Activated CD4-positive, alpha-beta memory T cell treated with anti-CD3 and anti-CD28 coated beads for 36 hours (primary cell): ENCODE measurements at places on chromosomes 3 and 15. TPM values are rescaled to one million over a fixed set of nuclear protein-coding genes. Genes with fewer than 3 reads are reported as not detected.

DNA sequence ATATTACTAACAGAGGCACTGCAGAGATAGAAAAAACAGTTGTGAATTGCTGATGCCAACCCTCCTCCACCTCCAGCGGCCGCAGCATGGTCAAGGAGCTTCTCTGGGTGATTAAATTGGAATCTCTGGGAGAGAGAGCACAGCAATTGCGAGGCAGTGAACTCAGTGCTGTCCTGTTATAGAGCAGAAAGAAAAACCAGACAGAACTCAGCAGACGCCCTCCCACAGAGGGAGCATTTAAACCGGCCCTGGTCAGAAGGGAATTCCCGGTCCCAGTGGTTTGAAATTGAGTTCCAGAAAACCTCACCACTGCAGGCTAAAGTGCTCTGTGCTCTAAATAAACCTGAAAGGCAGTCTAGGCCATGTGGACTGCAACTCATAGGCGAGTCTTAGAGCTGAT is 175.4 kb downstream of the SQOR start:
- no peak overlapping the region for H3K27ac ChIP-seq
- H3K36me3 ChIP-seq = no peaks in the 10 kb centered on the region
- DNase-seq = no peak
- no peaks in the 10 kb centered on the region for H3K4me1 ChIP-seq

UROC1 gene
- total RNA-seq = not detected

DNA sequence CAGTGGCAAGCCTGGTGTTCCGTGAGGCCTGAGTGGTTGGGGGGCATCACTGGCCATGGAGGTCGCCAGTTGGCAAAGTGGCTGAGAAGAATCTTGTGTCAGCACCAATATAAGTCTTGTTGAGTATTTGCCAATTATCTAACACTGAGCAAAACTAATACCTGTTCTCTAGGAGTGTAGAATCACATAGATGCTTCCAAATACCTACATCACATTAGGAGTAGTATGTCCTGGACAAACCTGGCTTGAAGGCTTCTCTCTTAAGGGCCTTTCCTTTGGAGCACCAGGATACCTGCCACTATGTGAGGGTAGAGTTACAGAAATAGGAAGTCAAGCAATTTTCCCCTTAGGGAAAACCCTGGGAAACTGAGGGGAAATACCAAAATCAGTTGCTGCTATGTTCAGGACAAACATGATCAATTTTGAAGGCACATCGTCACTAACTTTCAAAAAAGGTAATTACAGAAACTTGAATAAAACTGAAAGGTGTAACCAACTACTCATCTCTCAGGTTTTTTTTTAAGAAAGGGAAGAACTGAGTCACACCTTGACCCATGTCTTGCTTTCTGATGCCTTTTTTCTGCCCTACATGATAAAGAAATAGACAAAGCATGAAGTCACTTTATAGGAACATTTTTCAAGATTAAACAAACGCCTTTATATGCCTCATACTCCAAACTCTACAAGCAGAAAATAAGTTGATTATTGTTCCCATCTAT is 100.4 kb downstream of the IMPG2 start:
- H3K27me3 ChIP-seq = no peaks in the 10 kb centered on the region
- no peak for DNase-seq
- H3K4me1 ChIP-seq = peaks cover 19% of the 10 kb centered on the region
- H3K27ac ChIP-seq = no peak overlapping the region
- no peaks in the 10 kb centered on the region for H3K36me3 ChIP-seq

- DNase-seq = peak; percentile 30
- peaks cover 38% of the 10 kb centered on the region for H3K4me1 ChIP-seq
- no peak overlapping the region for H3K27ac ChIP-seq
- peaks cover 69% of the 10 kb centered on the region for H3K27me3 ChIP-seq
Measured at GRCh38 chr3:128488636-128488990, 4.4 kb downstream of the GATA2 start.

FAM81A gene
- total RNA-seq = not detected

DNA sequence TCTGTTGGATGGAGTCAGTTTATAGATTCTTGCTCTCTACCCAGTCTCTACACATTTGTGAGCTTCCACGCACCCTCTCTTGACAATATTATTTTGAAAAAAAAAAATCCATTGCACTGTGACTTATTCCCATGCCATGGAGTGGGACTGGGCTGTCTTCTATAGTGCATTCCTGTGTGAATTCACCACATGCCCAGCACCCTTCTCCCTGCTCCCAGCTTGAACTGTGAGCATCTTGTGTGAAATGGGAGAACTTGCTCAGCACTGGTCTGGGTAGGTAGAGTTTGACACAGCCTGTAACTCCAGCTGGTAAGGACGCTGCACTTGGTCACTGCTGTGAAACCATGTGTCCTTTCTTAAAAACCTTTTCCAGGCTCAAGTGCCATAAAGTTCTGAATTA is 91.9 kb downstream of the ARNT2 start:
- H3K27me3 ChIP-seq = peaks cover under 1% of the 10 kb centered on the region
- H3K27ac ChIP-seq = no peak overlapping the region
- no peak for DNase-seq
- H3K4me3 ChIP-seq = no peak overlapping the region

- H3K27ac ChIP-seq = no peak overlapping the region
- H3K36me3 ChIP-seq = peaks cover 1% of the 10 kb centered on the region
- no peaks in the 10 kb centered on the region for H3K27me3 ChIP-seq
- no peak for DNase-seq
Measured at GRCh38 chr15:56199038-56199437, 44.6 kb downstream of the RFX7 start.

DNA sequence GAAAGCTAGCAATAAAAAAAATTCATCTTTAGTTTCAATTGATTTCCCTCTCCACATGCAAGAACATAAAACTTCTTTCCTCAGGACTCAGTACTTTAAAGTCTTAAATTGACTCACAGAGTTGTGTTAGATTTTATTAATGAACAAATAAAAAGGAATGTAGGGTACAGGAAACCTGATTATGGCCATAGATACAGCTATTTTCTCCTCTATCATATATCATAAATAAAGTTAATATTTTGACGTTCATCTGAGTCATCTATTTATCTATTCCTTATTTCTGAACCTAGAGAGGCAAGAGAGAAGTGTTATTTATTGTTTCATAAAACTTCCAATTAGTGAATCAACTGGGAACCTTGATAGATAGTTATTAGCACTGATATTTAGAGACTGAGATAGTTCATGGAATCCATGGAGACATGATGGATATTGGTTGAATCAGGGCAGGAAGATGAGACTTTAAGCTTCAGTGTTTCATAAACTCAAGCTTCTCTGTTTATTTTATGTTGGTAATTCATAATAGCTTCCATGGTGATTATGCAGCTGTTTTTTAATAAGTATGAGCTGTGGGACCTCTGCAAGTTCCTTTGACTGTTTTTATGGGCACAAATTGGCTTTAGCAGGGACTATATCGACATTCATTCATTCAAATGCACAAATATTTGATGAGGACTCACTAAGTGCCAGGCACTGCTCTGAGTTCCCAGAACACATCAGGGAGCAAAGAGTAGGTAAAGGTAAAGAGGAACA is 143.5 kb upstream of the TGFBR2 start:
- H3K27me3 ChIP-seq = no peaks in the 10 kb centered on the region
- H3K4me3 ChIP-seq = no peak overlapping the region
- H3K36me3 ChIP-seq = peaks cover 2% of the 10 kb centered on the region
- H3K4me1 ChIP-seq = no peaks in the 10 kb centered on the region

HYAL3 gene
- 2.5 TPM for total RNA-seq

CAMK2N2 gene
- 0.21 TPM for total RNA-seq

DNA sequence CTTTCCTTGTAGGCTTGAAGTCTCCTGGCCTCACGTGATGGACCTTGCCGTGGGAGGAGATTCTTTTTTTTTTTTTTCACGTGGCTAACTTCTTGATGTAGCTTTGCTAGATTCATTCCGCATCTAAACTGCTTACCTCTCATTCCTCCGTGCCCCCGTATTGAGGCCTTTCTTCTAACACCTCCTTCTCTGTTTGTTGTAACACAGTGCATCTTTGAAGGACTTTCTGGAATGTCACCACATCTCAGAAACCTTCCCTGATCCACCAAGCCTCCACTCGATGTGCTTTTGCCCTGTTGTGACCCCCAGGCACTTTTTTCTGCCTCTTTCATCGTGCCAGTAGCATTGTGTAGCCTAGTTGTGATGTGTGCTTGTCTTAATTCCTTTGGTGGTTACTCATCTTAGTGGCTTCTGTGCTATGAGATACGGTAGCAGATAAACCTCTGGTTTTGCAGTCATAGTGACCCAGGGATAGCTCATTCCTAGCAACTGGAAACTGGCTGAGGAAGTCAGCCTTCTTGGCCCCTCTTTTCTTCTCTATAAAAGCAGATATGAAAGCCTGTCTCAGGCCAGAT is 1.6 kb upstream of the BNC1 start:
- no peaks in the 10 kb centered on the region for H3K36me3 ChIP-seq
- H3K27ac ChIP-seq = no peak overlapping the region
- H3K4me1 ChIP-seq = peaks cover 10% of the 10 kb centered on the region
- DNase-seq = no peak

- H3K4me1 ChIP-seq = no peaks in the 10 kb centered on the region
- no peak overlapping the region for H3K4me3 ChIP-seq
- DNase-seq = no peak
Measured at GRCh38 chr3:159144472-159144871, 342.6 kb downstream of the MFSD1 start.

DNA sequence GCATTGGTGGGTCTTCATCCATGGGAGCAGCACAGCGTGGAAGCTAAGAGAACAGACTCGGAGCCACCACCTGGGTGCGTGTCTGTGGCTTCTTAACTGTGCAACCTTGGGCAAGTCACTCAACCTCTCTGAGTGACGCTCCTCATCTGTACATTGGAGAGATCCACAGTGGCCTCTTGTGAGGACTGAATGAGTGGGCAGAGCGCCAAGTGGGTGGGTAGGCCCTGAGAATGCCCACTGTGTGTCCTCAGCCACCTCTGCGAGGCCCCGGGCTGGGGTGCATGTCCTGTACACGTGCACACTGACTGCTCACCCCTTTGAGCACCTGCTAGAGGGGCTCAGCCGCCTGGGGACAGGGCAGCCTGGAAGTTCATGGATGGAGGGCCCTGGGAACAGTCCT is 99.6 kb upstream of the PRR23E start:
- H3K27me3 ChIP-seq = peaks cover 2% of the 10 kb centered on the region
- no peaks in the 10 kb centered on the region for H3K4me1 ChIP-seq
- no peaks in the 10 kb centered on the region for H3K36me3 ChIP-seq
- H3K4me3 ChIP-seq = no peak overlapping the region

METTL6 gene
- 17.3 TPM for total RNA-seq

GRCh38 chr15:74823324-74823723 is 3.1 kb upstream of the CPLX3 start:
- no peak overlapping the region for H3K27ac ChIP-seq
- DNase-seq = no peak
- H3K4me1 ChIP-seq = peaks cover 10% of the 10 kb centered on the region
- no peaks in the 10 kb centered on the region for H3K36me3 ChIP-seq

- peaks cover 2% of the 10 kb centered on the region for H3K4me1 ChIP-seq
- no peak overlapping the region for H3K4me3 ChIP-seq
- H3K27me3 ChIP-seq = no peaks in the 10 kb centered on the region
- no peaks in the 10 kb centered on the region for H3K36me3 ChIP-seq
Measured at GRCh38 chr15:80588801-80589200, 106.3 kb upstream of the ABHD17C start.

SLC51B gene
- not detected for total RNA-seq

AMT gene
- total RNA-seq = 2.4 TPM

DNA sequence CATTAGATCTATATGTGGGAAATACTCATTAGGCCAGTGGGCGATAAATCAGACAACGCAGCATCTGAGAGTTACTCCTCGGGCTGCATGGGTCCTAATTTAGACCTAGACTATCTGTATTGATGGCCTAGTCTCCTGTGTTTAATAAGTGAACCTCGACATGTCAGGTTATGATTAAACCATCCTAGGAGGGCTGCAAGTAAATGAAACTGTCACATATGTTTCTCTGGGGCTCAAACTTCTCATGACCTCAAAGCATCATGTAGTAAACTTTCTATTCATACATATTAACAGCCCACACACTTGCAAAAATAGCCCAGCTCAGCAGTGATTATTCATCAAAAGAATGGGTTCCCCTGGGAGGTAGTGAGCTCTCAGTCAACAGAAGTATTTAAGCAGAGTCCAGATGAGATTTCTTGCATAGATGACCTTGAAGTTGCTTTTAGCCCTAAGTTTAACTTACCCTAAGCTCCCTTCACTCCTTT is 51.6 kb downstream of the RAB11A start:
- no peaks in the 10 kb centered on the region for H3K36me3 ChIP-seq
- H3K4me1 ChIP-seq = peaks cover 32% of the 10 kb centered on the region
- H3K4me3 ChIP-seq = no peak overlapping the region
- no peak for DNase-seq

SCAANT1 gene
- not detected for total RNA-seq

GRCh38 chr3:170330366-170330765 is 27.1 kb upstream of the SKIL start:
- DNase-seq = peak; percentile 27
- H3K4me1 ChIP-seq = peaks cover 2% of the 10 kb centered on the region
- no peaks in the 10 kb centered on the region for H3K36me3 ChIP-seq
- no peak overlapping the region for H3K27ac ChIP-seq
- no peak overlapping the region for H3K4me3 ChIP-seq

- no peak overlapping the region for H3K4me3 ChIP-seq
- H3K36me3 ChIP-seq = peaks cover 11% of the 10 kb centered on the region
- no peaks in the 10 kb centered on the region for H3K4me1 ChIP-seq
- no peak for DNase-seq
- H3K27me3 ChIP-seq = no peaks in the 10 kb centered on the region
Measured at GRCh38 chr3:170296703-170297102, 60.8 kb upstream of the SKIL start.

- H3K27me3 ChIP-seq = peaks cover 5% of the 10 kb centered on the region
- H3K4me1 ChIP-seq = no peaks in the 10 kb centered on the region
- H3K36me3 ChIP-seq = no peaks in the 10 kb centered on the region
- no peak for DNase-seq
- H3K27ac ChIP-seq = no peak overlapping the region
- no peak overlapping the region for H3K4me3 ChIP-seq
Measured at GRCh38 chr15:48547286-48547685, 98.2 kb downstream of the FBN1 start.

- no peak for DNase-seq
- H3K27ac ChIP-seq = no peak overlapping the region
- no peaks in the 10 kb centered on the region for H3K36me3 ChIP-seq
- peaks cover 2% of the 10 kb centered on the region for H3K4me1 ChIP-seq
- H3K27me3 ChIP-seq = no peaks in the 10 kb centered on the region
Measured at GRCh38 chr15:78840661-78841375, 29.6 kb upstream of the ADAMTS7 start.

GRCh38 chr15:56758770-56759449 is 25.6 kb upstream of the ZNF280D start:
- no peaks in the 10 kb centered on the region for H3K36me3 ChIP-seq
- H3K27ac ChIP-seq = no peak overlapping the region
- H3K27me3 ChIP-seq = peaks cover 4% of the 10 kb centered on the region
- no peaks in the 10 kb centered on the region for H3K4me1 ChIP-seq
- DNase-seq = no peak

- DNase-seq = no peak
- peak overlapping the region; percentile 75 for H3K4me3 ChIP-seq
- H3K4me1 ChIP-seq = peaks cover 25% of the 10 kb centered on the region
- H3K27me3 ChIP-seq = peaks cover 12% of the 10 kb centered on the region
- no peak overlapping the region for H3K27ac ChIP-seq
- no peaks in the 10 kb centered on the region for H3K36me3 ChIP-seq
Measured at GRCh38 chr15:55993804-55994560, 570 bp upstream of the NEDD4 start.

- no peak overlapping the region for H3K4me3 ChIP-seq
- no peak overlapping the region for H3K27ac ChIP-seq
- no peaks in the 10 kb centered on the region for H3K4me1 ChIP-seq
- H3K27me3 ChIP-seq = peaks cover 3% of the 10 kb centered on the region
- no peak for DNase-seq
Measured at GRCh38 chr15:77589839-77590238, 42.9 kb downstream of the LINGO1 start.

C3orf85 gene
- not detected for total RNA-seq

FSD2 gene
- not detected for total RNA-seq
